ENCODE measurements at places on chromosomes 1 and 21. TPM values are rescaled to one million over a fixed set of nuclear protein-coding genes. Genes with fewer than 3 reads are reported as not detected.

Gene SH2D1B
- not detected for total RNA-seq

Gene TNFRSF14
- 0.61 TPM for total RNA-seq

Gene NDUFV3
- total RNA-seq, result 38.1 TPM

Gene GSTM5
- 0.23 TPM for total RNA-seq

Gene NR1I3
- total RNA-seq, result not detected

Gene ACTA1
- total RNA-seq, result 0.48 TPM

Gene OR14K1
- not detected for total RNA-seq

Gene FCAMR
- not detected for total RNA-seq

Gene PTPN22
- total RNA-seq, result not detected

Gene ANGPTL3
- not detected for total RNA-seq

- peaks cover 20% of the 10 kb centered on the region for H3K36me3 ChIP-seq
- H3K27me3 ChIP-seq, result no peaks in the 10 kb centered on the region
- H3K27ac ChIP-seq, result no peak overlapping the region
These were observed 30.7 kb downstream of the BACH1 start for GRCh38 chr21:29329406-29329805.

DNA sequence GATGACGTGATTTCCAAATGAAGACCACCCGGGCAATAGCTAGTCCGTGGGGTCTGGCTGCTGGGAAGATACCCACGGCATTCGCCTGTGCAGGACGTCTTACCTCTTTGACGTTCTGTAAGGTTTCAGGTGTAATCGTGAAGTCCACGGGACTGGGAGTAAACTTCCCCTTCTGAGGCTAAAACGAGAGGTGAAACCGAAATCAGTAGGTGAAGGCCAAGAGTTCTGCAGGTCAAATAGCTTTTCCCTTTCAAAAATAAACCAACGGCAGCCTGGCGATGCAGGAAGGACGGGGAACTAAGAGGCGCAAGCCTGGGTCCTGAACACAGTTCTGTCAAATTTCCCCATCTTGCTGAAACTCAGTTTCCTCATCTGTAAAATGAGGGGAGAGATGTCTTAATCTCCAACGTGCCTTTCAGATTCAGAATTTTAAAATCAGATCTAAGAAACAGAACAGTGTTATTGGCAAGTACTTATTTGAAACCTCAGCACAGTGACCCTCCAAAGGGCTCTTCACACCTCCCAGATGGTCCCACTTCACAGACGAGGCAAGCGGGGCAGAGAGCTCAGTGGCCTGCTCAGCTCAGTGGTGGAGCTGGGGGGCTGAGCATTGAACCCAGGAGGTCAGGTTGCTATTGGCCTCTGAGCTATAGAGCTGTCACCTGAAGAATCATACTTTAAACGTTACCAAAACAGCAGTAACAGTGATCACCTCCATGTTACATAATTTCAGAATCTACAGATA is 34.7 kb downstream of the VPS26C start:
- H3K4me3 ChIP-seq, result no peak overlapping the region
- peaks cover 12% of the 10 kb centered on the region for H3K36me3 ChIP-seq
- H3K27me3 ChIP-seq, result no peaks in the 10 kb centered on the region
- no peak overlapping the region for H3K27ac ChIP-seq
- no peak for DNase-seq

GRCh38 chr1:196209265-196209664 is 399.0 kb downstream of the KCNT2 start:
- no peaks in the 10 kb centered on the region for H3K36me3 ChIP-seq
- H3K27me3 ChIP-seq, result no peaks in the 10 kb centered on the region
- DNase-seq, result no peak
- H3K27ac ChIP-seq, result no peak overlapping the region
- H3K4me3 ChIP-seq, result no peak overlapping the region

GRCh38 chr1:35029761-35030160 is 2.0 kb downstream of the ZMYM6 start:
- no peak overlapping the region for H3K27ac ChIP-seq
- H3K4me1 ChIP-seq, result peaks cover 21% of the 10 kb centered on the region
- no peaks in the 10 kb centered on the region for H3K27me3 ChIP-seq
- H3K36me3 ChIP-seq, result peaks cover 21% of the 10 kb centered on the region

- no peak within 1 kb of the TSS for H3K4me3 ChIP-seq
- H3K36me3 ChIP-seq, result no peaks in the 10 kb centered on the region
- H3K27ac ChIP-seq, result no peak within 1 kb of the TSS
- no peaks in the 10 kb centered on the region for H3K4me1 ChIP-seq
These were observed at the start of gene KRTAP10-3 for GRCh38 chr21:44558695-44559094. KRTAP10-3 (minus strand) TSS chr21:44558795; CDS start chr21:44558715, 80 bp downstream.

- H3K4me1 ChIP-seq, result peaks cover 28% of the 10 kb centered on the region
- peak; percentile 66 for DNase-seq
- H3K4me3 ChIP-seq, result peak overlapping the region; percentile 28
- H3K27ac ChIP-seq, result no peak overlapping the region
- H3K36me3 ChIP-seq, result no peaks in the 10 kb centered on the region
- peaks cover 44% of the 10 kb centered on the region for H3K27me3 ChIP-seq
These were observed 3.7 kb upstream of the SHISAL2A start for GRCh38 chr1:52629325-52629643.

- no peak overlapping the region for H3K27ac ChIP-seq
- H3K4me3 ChIP-seq, result no peak overlapping the region
- DNase-seq, result no peak
- H3K4me1 ChIP-seq, result no peaks in the 10 kb centered on the region
- H3K36me3 ChIP-seq, result peaks cover 8% of the 10 kb centered on the region
These were observed 395.0 kb upstream of the USP24 start for GRCh38 chr1:55610203-55610602.

GRCh38 chr1:220121791-220122530 is 28.0 kb downstream of the IARS2 start:
- H3K27me3 ChIP-seq, result no peaks in the 10 kb centered on the region
- DNase-seq, result no peak
- no peaks in the 10 kb centered on the region for H3K36me3 ChIP-seq
- no peaks in the 10 kb centered on the region for H3K4me1 ChIP-seq
- H3K4me3 ChIP-seq, result no peak overlapping the region

GRCh38 chr1:172155766-172156165 is 264.7 kb upstream of the C1orf105 start:
- no peak overlapping the region for H3K4me3 ChIP-seq
- H3K4me1 ChIP-seq, result no peaks in the 10 kb centered on the region
- H3K27me3 ChIP-seq, result no peaks in the 10 kb centered on the region
- DNase-seq, result no peak
- peak overlapping the region; percentile 35 for H3K27ac ChIP-seq

DNA sequence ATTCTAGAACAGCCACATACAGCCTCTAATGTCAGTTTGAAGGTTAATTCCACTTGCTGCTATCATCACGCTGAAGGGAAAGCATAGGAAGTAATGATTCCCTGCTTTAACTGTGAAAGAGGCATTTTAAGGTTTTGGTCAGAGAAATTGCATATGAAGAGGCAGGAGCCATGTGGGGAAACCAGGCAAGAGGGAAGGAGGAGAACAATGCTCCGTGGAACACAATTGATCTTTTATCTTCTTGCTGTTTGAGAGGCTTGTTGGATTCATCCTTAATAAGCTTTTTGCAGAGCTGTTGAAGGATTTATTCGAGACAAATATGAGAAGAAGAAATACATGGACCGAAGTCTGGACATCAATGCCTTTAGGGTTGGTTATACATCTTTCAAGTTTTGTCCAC is 35.9 kb downstream of the SMAP2 start:
- H3K27ac ChIP-seq, result no peak overlapping the region
- H3K36me3 ChIP-seq, result peaks cover 18% of the 10 kb centered on the region
- no peak for DNase-seq
- no peak overlapping the region for H3K4me3 ChIP-seq
- H3K4me1 ChIP-seq, result peaks cover 16% of the 10 kb centered on the region

- no peak for DNase-seq
- no peaks in the 10 kb centered on the region for H3K4me1 ChIP-seq
- H3K27me3 ChIP-seq, result peaks cover 4% of the 10 kb centered on the region
- no peak overlapping the region for H3K4me3 ChIP-seq
- no peak overlapping the region for H3K27ac ChIP-seq
- H3K36me3 ChIP-seq, result no peaks in the 10 kb centered on the region
These were observed 13.8 kb upstream of the ABCB10 start for GRCh38 chr1:229572286-229572685.

- H3K4me1 ChIP-seq, result peaks cover 21% of the 10 kb centered on the region
- DNase-seq, result peak; percentile 56
- peaks cover 57% of the 10 kb centered on the region for H3K27me3 ChIP-seq
- no peaks in the 10 kb centered on the region for H3K36me3 ChIP-seq
- H3K4me3 ChIP-seq, result peak overlapping the region; percentile 70
- H3K27ac ChIP-seq, result no peak overlapping the region
These were observed 816 bp downstream of the IL6R start for GRCh38 chr1:154405747-154406571.

GRCh38 chr1:22249928-22250680 is 107.2 kb upstream of the WNT4 start:
- DNase-seq, result no peak
- no peaks in the 10 kb centered on the region for H3K36me3 ChIP-seq
- no peak overlapping the region for H3K4me3 ChIP-seq
- H3K4me1 ChIP-seq, result peaks cover 23% of the 10 kb centered on the region

DNA sequence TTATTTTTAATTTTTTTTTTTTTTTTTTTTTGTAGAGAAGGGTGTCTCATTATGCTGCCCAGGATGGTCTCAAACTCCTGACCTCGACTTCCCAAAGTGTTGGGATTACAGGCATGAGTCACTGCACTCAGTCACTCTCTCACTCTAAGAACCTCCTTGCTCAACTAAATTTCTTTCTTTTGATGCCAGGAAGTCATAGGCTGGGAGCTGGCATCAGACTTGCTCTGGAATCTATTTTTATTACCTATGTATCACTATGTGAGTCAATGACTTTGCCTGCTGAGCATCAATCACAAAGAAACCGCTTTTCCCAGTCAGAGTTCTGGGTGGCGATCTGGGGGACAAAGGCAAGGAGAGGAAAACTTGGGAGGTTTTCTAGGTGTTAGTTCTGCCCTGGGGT is 35.5 kb upstream of the PARP1 start:
- DNase-seq, result no peak
- no peaks in the 10 kb centered on the region for H3K4me1 ChIP-seq
- no peak overlapping the region for H3K4me3 ChIP-seq
- H3K36me3 ChIP-seq, result no peaks in the 10 kb centered on the region

- H3K36me3 ChIP-seq, result no peaks in the 10 kb centered on the region
- DNase-seq, result no peak
- peaks cover 30% of the 10 kb centered on the region for H3K4me1 ChIP-seq
- H3K27me3 ChIP-seq, result peaks cover 19% of the 10 kb centered on the region
- H3K4me3 ChIP-seq, result no peak overlapping the region
These were observed 9.7 kb upstream of the FMOD start for GRCh38 chr1:203360547-203361185.

- H3K27ac ChIP-seq, result no peak overlapping the region
- H3K27me3 ChIP-seq, result peaks cover 53% of the 10 kb centered on the region
- H3K4me3 ChIP-seq, result no peak overlapping the region
- no peaks in the 10 kb centered on the region for H3K36me3 ChIP-seq
- DNase-seq, result no peak
- H3K4me1 ChIP-seq, result peaks cover 8% of the 10 kb centered on the region
These were observed 1.4 kb upstream of the TNR start for GRCh38 chr1:175744833-175745232.

- no peaks in the 10 kb centered on the region for H3K27me3 ChIP-seq
- no peak for DNase-seq
- H3K36me3 ChIP-seq, result no peaks in the 10 kb centered on the region
- H3K4me1 ChIP-seq, result peaks cover 11% of the 10 kb centered on the region
- H3K27ac ChIP-seq, result no peak overlapping the region
These were observed 103.5 kb upstream of the ST6GALNAC5 start for GRCh38 chr1:76763738-76764137.

GRCh38 chr1:201028461-201028889 is 5.0 kb upstream of the KIF21B start:
- H3K27me3 ChIP-seq, result no peaks in the 10 kb centered on the region
- no peak overlapping the region for H3K27ac ChIP-seq

DNA sequence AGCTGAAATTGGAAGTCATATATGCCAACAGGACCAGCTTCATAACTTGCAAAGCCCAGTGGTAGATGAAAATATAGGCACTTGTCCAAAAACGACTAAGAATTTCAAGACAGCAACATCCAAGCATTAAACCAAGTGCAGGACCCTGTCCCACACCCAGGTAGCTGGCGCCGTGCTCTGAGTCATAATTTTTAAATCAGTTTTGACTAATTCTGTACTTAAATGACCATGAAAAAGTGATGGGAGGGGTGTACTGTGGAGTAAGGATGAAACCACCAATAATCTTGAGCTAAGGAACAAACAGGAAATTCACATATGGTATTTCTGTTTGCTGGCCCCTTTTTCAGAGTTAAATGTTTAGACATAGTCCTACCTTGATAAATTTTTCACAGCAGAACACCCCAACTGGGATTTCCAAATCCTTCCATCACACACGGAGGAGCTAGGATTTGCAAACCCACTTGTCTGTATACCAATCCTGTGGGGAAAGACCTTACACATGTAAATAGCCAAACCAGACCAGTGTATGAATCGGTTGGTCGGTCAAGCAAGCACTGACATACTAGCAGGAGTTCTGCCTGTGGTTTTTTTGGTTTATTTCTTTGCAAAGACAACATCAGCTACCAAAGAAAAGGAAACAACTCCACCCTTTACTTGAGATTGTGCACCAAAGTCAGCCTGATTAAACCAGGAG is 235.7 kb upstream of the RAB4A start:
- peaks cover 20% of the 10 kb centered on the region for H3K4me1 ChIP-seq
- no peak for DNase-seq
- peaks cover 12% of the 10 kb centered on the region for H3K27me3 ChIP-seq
- no peak overlapping the region for H3K27ac ChIP-seq
- H3K36me3 ChIP-seq, result no peaks in the 10 kb centered on the region

DNA sequence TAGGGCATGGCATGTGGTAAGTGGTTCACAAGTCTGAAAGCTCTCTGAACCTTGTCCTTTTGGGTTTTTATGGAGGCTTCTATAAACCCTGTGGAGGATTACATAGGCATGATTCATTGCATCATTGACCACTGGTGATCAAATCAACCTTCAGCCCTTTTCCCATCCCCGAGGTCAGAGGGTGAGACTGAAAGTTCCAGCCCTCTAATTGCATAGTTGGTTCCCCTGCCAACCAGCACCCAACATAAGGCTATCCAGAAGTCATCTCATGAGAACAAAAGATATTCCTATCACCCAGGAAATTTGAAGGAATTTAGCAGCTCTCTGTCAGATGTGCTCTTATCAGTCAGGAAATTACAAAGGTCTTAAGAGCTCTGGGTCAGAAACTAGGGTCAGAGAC is 89.5 kb upstream of the ARTN start:
- peaks cover 9% of the 10 kb centered on the region for H3K4me1 ChIP-seq
- no peak for DNase-seq
- no peaks in the 10 kb centered on the region for H3K27me3 ChIP-seq

DNA sequence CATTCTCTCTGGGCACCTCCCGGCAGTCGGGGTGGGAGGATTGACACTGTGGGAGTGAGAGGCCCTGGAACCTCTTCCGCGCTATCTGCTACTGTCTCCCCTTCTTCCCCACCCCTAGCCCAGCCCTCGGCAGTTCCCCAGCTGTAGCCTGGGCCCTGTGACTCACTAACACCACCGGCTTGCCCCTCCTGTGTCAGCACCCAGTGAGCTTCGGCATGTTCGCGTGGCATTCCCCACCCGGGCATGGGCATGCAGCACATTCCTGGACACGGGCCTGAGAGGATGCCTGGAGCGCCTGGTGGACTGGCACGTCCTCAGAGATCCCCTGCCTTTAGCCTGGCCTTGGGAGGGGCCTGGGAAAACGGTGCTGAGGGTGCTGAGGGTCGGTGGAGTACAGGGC is 1.3 kb downstream of the CDK18 start:
- H3K36me3 ChIP-seq, result no peaks in the 10 kb centered on the region
- H3K4me3 ChIP-seq, result peak overlapping the region; percentile 87
- H3K4me1 ChIP-seq, result peaks cover 46% of the 10 kb centered on the region
- DNase-seq, result no peak
- peaks cover 3% of the 10 kb centered on the region for H3K27me3 ChIP-seq
